Hematopoietic multipotent progenitor cell (in vitro differentiated cells): ENCODE measurements at places on chromosomes 1 and 21. TPM values are rescaled to one million over a fixed set of nuclear protein-coding genes. Genes with fewer than 3 reads are reported as not detected.

Gene DPH5
- total RNA-seq, result 29.6 TPM

Gene DISP3
- total RNA-seq, result under 0.01 TPM

Gene FALEC
- 0.27 TPM for total RNA-seq

DNA sequence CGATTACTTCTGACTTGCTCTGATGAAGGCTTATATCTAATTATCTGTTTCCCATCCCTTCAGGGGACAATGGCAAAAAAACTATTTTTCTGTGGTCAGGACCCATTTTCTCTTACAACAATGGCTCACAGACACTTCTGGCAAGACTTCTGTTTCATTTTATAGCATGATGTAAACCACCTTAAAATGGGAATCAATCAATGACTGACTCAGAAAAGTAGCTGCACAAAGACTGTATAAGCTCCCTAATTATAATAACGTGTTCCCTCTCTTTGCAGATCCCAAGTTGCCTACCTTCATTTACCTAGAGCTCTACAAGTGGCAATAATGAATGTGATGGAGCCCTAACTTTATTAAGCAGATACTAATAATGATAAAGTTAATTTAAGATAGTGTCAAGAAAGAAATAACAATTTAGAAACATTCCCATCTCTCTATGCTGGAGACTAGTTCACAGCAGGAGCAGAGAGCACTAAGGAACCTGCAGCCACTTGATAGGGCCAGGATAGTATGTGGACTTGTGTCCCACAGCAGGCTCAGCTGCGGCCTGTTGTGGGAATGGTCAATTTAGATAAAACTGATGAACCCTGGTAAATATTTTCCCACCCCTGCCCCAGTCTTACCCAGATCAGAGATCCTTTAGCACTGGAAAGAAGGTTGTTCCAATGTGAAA, 538 bp downstream of the GBP2 start:
- no peak for DNase-seq

DNA sequence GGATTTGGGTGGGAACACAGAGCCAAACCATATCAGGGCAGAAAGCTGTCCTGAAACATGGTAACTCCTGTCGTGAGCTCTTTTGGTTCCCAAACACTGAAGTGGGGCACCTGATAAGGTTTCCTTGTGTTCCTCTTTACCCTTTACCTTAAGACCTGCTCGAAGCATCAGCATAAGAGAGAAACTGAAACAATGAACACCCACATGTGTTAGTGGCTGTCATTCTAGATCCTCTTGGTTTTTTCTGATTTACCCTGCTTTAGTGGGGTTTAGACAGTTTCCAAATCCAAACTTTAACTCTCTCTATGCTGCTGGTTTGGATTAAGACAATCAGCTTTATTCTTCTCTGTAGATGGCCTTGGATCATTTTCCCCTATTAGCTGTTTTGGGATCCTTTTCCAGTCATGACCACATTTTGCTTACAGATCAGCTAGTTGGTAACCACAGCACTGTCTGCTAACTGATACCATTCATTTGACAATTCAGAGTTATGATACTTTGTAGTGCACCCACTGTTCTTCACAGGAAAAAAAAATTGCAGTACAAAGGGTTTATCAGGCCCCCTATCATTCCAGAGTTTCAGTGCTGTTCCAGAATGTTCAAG, 975 bp upstream of the MNDA start:
- DNase-seq, result no peak

DNA sequence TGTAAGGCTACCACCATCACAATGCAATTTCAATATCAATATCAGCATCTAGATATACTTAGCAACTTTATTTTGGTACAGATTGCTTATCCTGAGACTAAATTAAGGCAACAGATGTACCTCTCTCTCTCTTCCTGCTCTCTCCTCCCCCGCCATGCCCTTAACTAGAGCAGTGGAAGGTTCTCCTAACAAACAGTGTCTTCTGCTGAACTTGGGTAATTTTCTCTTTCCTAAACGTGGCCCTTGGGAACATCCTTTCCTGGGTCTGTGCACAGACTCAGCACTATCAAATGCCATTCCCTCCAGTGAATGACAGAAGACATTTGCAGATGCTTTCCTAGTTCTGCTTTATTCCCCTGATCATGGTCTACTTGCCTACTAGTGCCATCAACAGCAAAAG, 85.6 kb upstream of the TTC39A start:
- no peak for DNase-seq

DNA sequence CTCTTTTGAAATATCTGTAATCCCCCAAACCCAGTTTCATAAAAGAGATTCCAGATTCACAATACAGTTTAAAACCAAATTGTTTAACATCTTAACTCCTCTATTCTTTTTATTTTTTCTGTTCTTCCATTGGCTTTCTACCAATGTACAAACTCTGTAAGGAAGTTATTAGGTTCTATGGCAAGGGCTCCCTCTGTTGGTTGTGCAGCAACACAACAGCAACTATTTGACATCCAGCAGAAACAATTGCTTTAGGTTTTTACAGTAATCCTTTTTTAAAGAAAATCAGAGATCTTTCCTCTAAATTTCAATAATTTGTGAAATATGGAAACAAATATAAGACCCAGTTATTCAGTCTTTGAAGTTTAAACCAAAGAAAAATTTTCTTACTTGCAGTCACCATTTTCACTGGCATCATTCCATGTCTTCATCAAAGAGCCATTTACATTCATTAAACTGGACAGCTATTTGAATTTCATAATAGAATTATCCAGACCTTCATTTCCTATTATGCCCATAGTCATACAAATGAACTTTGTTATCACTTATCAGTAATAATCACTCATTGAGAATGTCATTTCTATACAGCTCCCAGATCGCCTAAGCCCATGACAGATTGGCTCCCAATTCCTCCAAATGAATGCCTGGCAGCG, 46.5 kb upstream of the RNF11 start:
- DNase-seq, result peak; percentile 17

- DNase-seq, result no peak
Observed at GRCh38 chr1:234437423-234438171, 41.4 kb downstream of the TARBP1 start.

DNA sequence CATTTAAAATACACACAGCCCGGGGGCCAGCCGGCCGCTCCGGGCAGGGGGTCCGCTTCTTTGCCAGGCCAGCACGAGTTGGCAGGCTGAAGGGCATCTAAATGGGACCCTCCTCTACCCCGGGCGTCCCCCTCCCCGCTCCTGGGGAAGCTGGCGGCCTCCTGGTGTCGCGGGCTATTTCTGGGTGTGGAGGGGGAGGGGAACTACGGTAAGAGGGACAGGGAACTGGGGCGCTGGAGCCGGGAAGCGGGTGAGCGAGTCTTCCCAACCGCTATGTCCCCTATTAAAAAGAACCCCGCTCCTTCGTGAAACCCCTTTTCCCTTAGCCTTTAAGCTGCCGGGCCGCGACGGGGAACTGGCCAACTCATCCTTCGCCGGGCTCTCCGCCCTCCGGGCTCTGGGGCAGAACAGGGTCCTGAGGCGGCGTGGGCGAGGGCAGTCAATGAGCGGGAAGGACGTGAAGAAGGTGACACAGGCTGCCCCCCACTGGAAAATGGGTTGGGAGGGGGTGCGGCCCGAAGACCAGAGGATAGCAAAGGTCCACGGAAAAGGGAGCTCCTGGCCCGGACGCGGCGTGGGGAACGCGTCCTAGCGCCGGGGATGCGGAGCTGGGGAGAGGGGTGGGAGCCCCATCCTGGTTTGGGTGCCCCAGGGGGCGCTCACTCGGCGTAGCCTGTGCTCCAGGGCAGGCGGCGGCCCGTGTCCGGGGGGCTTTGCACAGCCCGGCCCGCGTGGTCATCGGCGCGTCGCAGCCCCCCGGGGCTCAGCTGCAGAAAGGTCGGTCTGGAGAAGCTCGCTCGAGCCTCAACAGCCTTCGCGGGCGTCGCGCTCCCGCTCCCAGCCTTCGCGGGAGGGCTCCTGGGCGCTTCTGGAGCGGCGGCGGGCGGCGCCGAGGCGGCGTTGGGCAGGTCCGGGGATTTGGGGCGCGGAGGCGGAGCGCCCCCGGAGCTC, 544 bp downstream of the PPM1J start:
- no peak for DNase-seq

GRCh38 chr21:42997053-42997452, 22.7 kb downstream of the PKNOX1 start:
- DNase-seq, result no peak

DNA sequence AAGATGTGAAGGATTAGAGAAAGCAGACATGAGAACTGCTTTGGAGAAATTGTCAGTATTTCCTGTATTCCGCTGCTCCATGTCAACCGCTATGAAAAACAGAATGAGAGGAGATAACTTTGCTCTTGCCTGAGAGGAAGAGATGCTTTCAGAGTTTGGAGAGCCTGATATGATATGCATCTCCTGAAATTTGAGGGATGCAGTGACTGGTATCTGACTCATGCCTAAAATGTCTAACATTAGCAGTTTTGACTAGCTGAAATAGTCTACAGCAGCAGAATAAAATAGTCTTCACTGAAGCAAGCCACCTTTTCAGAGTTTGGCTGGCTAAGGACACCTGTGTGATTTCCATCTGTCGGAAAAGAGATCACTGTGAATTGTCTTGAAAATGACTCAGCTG, 165.8 kb upstream of the LRRC7 start:
- DNase-seq, result no peak

DNA sequence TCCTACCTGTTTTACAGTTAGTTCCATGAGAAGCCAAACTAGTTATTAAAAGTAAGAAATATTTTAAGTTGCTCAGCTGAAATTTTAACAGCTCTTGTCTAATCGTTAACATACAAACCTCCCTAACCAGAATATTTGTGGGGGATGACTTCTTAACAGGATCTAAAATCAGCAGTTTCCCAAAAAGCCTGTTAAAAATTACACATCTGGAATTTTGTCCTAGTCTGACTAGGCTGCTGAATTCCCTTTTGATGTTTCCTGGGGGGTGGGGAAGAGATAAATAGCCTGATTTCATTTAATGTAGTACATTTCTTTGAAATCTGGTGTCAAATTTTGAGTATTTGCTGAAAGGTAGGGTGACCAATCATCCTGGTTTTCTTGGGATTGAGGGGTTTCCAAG, 78.8 kb upstream of the ARHGAP29 start:
- DNase-seq, result no peak

DNA sequence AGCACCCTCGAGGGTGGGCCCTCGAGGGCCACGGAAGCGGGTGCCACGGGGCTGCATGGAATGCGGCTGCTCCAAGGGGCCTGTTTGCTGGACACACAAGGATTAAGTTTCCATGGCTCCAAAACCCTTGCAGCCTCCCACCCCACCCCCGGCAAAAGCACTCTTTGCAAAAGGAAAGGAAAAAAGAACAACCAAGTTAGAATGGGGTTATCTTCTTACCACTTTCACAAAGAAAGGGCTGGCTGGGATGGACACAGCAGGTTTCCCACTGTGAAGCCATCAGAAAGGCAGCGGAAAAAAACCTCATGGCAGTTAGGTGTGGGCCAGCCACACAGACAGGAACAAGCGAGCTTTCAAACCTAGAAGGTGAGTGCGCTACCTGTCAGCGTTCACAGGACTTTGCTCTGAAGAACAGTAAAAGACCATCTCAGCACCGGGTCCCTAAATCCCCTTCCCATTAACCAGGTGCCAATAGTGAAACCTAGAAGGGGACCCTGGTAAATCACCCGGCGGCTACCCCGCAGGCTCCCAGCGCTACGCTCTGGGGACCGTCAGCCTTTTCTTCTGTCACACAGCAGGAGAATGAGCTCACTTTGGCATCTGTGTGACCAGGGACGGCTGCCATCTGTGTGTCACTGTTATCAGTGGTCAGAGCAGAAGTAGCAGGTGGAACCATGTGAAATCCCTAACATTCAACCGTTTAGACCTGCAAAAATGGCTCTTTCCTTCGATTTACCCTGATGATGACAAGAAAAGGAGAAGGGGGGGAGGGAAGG, 93.0 kb downstream of the SIM2 start:
- no peak for DNase-seq
